Astrocyte (in vitro differentiated cells and primary cell): ENCODE measurements at places on chromosomes 2 and 18. TPM values are rescaled to one million over a fixed set of nuclear protein-coding genes. Genes with fewer than 3 reads are reported as not detected.

DNA sequence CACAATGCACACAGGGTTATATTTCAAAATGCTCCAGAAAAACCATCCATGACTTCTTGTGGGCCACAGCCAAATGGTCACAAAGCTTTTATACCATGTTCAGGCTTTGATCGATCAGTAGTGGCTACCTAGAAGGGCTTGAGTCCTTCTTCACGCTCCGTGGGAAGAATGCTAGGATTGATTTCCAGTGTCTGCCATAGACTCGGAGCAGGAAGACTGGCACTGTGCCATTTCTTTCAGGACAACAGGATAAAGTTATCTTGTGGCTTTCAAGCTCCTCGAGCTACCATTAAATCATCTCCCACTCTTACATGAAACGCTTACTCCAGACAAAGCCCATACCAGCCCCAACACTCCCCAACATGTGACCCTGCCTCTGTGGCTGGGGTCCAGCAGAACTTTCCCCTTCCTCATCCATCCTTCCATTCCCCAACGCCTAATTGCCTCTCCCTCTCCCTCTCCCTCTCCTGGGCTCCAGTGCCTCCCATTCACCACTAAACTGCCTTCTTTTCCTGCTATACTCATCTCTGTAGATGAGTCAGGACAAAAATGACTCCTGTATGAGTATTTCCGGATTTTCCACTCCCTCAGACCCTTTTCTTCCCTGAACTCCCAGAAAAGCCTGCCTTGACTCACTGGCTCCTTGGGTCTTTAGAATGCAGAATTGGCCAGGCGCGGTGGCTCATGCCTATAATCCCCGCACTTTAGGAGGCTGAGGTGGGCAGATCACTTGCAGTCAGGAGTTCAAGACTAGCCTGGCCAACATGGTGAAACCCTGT lies 40.9 kb downstream of the ADD2 start:
- peak; percentile 79 for DNase-seq

DNA sequence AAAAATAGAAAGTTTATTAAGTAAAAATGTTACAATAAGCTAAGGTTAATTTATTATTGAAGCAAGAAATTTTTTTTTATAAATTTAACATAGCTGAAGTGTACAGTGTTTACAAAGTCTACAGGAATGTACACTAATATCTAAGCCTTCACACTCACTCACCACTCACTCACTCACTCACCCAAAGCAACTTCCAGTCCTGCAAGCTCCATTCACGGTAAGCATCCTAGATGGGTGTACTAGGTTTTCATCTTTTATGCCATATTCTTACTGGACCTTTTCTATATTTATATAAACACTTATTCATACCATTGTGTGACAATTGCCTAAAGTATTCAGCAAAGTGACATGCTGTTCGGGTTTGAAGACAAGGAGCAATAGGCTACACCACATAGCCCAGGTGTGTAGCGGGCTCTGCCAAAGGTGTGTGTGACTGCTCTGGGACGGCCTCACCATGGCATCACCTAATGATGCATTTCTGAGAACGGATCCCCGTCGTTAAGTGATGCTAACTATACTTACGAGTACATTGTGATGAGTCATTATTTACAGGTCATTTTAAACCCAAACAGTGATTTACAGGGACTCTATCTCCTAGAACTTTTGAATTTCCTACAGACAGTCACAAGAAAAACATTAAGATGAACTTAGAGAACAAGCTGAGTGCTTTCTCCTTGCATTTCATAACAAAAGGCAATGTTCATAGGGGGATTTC lies 76.3 kb upstream of the ID2 start:
- DNase-seq: peak; percentile 67

GRCh38 chr2:31193806-31194205 lies 23.5 kb downstream of the CAPN14 start:
- DNase-seq: no peak

DNA sequence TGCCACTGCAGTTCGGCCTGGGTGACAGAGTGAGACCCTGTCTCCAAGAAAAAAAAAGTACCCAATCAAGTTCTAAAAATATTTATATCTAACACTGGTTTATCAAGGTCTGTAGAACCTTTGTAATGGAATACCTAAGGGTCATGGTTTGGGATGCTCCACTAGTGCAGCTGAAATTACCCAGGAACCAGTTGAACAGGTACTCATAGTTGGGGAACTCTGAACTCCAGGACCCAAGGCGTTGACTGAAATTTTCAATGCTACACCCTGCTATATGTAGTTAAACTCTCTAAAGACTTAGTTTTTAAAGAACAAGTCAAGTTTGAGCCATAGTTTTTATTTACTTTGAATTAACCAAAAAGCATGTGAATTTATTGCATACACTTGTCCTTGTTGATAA lies 55.1 kb downstream of the FAM117B start:
- no peak for DNase-seq

DNA sequence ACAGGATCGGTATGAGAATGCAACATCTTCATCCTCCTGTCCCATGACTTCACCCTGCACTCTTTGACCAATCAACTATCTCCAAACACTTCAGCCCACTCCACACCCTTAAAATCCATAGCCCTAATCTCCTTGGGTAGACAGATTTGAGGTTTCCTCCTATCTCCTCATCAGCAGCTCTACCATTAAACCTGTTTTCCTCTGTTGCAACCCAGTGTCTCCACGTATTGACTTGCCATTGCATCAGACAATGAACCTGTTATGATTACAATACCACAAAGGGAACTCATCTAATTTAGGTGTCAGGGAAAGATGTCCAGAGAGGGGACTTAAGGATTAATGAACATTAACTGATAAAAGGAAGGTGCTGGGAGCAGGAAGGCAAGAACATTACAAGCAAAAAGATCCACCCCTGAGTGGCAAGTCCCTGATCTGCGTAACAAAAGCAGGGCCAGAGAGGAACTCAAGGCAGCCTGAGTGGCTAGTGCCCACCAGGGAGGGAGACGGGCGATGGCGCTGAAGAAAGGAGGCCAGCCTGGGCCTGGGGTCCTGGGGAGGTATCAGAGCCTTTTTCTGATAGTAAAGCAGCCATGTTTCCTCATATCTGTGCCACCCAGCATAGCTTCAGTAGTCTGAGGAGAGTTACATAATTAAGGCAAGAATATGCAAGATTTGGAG lies 44.6 kb downstream of the AKAIN1 start:
- no peak for DNase-seq

DNA sequence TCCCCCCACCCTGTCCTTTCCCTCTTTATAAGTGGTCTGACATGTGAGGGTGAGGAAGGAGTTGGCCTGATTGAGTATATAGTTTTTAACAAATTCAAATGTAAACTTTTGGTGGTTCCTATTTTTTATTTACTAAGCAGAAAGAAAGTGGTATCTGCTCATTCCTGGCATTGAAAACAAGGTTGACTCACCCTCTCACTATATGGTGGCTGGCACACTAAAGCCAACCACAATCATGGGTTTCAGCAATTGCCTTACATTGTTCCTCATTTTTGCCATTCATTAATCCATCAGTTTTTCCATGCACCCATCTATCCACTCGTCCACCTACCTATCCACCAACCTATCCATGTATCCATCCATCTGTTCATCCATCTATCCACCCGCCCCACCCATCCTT lies 75.4 kb upstream of the IGFBP5 start:
- no peak for DNase-seq

DNA sequence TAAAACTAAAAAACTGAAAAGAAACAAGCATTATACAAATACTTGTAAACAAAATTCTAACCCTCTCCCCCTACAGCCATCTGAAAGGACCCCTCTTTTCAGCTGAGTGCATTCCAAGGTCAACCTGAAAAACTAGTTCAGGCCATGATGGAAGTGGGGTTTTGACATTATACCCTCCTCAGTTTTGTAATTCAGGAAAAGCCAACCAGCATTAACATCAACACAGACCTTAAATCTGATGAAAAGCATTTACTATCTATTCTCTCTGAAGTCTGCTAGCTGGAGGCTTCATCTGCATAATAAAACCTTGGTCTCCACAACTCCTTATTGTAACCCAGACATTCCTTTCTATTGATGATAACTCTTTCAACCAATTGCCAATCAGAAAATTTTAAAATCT lies 302.2 kb downstream of the CNTNAP5 start:
- DNase-seq: no peak

- DNase-seq: no peak
These were observed 60.8 kb downstream of the ST3GAL5 start for GRCh38 chr2:85827879-85828569.

- peak; percentile 32 for DNase-seq
These were observed 378.7 kb downstream of the RBM43 start for GRCh38 chr2:150882751-150883612.

DNA sequence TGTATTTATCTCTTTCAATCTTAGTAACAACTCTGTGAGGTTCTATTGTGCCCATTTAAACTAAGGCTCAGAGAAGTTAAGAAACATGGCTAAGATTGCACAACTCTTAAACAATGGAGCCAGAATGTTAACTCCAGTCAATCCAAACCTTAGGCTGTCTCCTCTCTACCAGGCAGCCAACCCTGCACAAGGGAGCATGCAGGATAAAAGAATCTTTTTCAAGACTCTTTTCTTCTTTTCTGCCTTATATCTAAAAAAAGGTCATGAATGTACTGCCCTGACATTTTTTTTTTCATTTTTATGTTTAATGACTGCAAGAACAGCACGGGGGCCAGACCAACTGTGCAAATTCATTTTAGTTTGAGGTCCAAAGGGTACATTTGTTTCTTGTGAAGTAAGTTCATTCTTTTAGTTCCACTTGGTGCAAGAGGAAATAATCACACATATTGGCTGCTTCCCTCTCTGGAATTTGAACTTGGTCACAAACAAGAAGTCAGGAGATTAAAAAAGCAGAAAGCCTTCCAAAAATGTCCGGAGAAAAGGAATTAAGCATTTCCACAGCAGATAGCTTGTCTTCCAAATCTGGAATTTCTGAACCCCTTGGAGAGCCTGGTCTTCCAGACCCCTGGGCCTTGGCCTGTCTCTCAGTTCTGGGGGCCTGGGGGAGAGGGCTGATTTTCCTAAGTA lies 96.0 kb upstream of the RIOK3 start:
- peak; percentile 91 for DNase-seq

DNA sequence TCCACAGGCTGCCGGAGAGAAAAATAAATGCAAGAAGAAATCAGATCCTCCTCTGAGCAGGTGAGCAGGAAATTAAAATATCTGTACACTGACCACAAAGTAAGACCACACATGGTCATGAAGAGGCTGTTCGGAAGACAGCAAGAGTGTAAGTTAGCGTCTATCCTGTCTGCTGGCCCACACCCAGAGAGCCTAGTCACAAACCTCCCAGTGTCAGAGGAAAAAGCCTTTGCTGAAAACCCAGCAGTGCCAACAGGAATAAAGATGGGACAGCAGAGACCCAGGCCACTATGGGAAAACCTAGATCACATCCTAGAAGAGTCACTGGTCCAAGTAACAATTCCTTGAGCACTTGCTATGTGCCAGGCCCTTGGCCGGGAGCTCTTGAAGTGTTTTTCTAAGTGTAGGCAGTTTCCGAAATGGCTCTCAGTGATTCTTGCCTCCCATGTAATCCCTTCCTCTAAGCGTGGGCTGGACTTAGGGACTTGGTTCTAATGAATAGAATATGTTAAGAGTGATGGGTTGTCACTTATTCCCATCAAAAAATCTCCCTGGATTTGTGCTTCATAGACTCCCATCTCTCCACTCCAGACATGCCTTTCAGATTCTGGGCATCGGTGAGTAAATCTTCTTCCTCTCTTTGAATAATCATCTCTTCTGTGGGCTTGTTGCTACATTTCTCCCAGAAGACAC lies 110.9 kb upstream of the PKDCC start:
- DNase-seq: no peak

DNA sequence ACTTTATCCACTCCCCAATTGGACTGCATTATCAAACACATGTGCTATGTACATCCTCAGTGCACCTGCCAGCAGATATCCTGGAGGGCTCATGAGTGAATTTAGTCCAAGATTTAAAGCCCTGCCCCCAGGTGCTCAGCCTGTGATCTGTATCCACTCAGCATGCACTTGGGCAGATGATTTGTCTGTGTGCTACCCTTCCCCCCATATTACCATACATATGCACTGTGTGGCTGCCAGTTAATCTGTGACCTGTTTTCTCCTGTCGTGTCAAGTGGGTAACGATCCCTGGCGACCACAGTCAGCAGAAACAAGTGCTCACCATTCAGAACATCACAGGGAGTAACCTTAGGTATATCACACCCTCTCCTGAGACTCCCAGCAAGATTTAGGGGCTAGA lies 10.2 kb downstream of the NAGK start:
- DNase-seq: no peak

DNA sequence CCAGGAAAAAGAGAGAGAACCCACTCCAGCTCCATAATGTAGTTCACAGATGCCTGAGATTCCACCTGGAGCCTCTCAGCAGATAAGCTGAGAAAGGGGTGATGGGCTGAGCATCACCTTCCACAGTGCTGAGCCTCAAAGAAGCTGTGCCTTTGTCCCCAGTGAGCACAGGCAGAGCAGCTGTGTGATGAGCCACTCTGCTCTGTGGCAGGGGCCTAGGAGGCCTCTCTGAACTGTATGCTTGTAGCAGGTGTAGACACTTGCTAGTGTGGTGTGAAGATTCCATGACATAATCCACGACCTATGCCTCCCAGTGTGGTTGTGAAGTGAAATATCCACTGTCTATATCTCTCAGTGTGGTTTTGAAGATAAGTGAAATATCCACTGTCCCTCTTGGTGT lies 70.4 kb upstream of the MGAT4A start:
- DNase-seq: no peak

DNA sequence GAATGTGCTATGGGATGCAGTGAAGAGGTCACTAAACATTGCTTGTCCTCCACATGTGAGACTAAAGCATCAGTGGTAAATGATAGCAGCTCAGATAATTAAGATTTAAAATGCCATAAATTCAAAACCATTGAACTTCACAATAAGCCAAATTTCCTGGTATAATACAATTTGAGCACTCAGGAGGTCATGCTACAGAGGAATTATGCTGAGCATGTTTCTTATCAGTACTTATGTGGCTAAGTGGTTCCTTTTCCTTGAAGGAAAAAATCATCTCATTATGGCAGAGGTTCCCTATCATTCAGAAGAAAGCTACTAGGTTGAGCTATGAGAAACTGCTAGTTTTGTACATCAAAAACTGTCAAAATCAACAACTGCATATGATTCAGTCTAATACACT lies 156.6 kb downstream of the AGPS start:
- DNase-seq: peak; percentile 4

GRCh38 chr2:174972924-174973323 lies 32.3 kb downstream of the CHN1 start:
- DNase-seq: peak; percentile 91

GRCh38 chr2:28336264-28336980 lies 56.2 kb upstream of the FOSL2 start:
- no peak for DNase-seq

DNA sequence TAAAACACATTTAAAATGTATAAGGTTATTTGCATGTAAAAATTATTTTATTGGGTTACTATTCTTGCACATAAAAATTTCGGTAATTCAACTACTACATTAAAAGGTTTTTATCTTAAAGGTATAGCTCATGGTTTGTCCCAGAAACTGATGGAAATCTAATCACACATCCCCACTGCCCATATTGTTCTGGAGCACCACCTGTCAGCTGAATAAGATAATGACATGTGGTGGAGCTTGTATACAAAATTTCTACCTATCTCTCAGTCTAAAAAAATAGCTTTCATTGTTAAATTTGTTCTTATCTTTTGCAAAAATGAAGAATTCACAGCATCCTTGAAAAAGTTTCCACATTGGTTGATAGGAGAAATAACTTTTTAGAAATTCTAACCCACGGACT lies 18.3 kb downstream of the ERBB4 start:
- no peak for DNase-seq

LCT gene
- total RNA-seq: not detected in 2 replicates

SDC1 gene
- total RNA-seq: 74.3 and 92.7 TPM in 2 replicates

RIT2 gene
- not detected in 2 replicates for total RNA-seq

RAB6C gene
- total RNA-seq: 0.09 and 0.14 TPM in 2 replicates

KCNS3 gene
- total RNA-seq: 0.84 and 1.7 TPM in 2 replicates

G6PC2 gene
- not detected in 2 replicates for total RNA-seq

CCDC74B gene
- total RNA-seq: 3.0 and 3.7 TPM in 2 replicates

HOXD12 gene
- not detected in 2 replicates for total RNA-seq
